NCI-H748 treated with DMSO at 0.1 percent for 48 hours (cell line): ENCODE measurements at places on chromosomes 6 and 20.

DNA sequence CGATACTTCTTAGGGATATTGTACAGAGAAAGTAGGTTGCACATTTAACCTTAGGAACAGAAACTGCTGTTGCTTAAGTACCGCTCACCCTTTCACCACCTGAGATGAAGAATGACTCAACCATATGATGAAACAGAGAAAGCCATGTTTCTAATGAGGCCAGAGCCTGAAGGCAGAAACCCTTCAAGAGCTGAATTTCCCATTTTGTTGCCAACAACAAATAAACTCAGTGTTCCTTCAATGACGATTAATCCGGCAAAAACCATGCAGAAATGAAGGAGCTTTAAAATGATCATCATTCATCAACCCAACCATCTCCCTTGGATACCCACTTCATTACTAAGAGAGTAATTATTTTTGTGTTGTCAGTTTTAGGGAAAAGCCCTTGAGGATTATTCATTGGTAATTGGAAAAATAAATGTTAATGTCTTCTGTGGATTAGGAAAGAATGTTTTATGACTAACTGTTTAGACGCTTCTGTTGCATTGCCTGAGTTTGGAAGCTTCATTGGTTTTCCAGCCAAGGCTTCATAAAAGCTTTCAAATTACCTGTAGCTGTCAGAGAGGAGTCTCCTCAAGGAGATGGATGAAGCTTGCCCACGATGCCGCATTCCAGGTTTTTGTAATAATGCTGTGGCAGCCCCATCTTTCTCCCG lies 112.1 kb upstream of the IYD start:
- no peak for DNase-seq

DNA sequence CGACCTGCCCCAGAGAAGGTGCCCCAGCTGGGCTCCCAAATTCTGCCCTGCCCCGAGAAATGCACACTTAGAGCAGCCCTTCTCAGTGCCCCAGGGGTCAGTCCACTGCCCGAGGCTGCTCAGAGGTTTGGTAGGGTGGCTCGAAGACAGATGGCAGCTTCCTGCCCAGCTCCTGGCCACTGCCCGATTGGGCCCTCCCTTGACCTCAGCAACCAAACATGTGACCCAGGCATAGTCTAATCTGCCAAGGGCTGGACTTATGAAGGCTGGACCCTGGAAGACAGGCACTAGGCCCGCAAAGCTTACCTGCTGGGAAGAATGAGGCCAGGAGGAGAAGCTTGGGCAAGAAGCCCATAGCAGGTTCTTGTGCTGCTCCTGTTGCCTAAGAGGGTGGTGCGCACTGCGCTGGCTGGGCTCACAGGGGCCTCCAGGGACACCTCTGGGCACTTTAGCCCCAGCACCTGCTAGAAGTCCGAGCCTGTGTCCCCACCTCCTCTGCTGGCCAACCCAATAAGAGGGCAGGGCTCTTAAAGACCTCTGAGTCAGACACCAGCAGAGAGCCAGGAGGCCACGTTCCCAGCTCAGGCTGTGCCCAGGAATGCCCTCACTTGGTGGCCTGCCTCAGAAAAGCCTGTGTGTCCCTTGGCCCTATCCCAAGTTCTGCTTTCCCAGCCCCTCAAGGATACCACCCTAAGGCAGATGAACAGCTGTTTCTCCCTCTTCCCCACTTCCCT lies 5.5 kb downstream of the SIGLEC1 start:
- DNase-seq = no peak

DNA sequence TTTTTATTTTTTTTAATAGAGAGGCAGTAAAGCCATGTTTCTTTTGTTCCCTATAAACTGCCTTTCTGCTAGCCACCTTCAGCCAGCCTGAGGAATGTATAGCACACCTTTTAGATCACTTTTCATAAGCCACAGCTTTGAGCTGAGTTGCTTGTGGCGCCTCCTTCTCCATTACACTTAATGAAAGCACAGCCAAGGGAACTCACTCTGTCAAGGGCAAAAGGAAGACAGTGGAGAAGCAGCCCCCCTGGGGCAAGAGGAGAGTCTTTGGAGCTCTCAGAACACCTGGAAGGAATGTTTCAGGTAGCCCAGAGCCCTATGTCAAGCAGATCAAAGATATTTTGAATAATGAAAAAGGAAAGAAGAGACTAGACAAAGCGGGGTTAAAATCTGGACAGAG lies 235.1 kb downstream of the CLIC5 start:
- DNase-seq = no peak

DNA sequence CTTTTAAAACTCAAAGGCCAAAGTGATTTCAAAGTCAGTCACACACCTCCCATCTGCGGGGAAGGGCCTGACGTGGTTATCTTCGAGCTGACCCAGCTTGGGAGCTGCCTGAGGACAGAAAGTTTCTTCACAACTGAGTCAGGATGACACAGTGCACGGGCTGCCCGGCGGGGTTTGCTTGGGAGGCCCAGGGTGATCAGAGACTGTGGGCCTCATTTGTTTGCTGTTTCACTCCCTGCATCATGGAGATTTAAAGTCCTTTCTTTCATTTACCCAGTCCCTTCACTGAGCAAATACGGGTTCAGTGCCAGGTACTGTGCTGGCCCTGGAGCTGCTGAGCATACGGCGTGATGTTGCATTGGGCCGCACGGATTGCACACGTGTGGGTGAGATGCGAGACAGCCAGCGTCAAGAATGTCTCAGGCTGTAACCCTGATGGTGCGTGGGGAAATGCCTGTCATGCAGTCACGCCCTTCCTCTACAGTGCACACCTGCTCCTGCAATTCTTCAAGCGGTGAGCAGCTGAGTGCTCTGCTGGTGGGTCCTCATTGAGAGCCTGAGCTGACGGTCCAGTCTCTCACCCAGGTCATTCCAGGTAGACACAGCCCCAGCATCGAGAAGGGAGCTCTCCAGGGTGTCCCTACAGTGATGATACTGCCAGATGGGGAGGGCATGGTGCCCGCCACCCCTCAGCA lies 82.7 kb upstream of the PMEPA1 start:
- no peak for DNase-seq

DNA sequence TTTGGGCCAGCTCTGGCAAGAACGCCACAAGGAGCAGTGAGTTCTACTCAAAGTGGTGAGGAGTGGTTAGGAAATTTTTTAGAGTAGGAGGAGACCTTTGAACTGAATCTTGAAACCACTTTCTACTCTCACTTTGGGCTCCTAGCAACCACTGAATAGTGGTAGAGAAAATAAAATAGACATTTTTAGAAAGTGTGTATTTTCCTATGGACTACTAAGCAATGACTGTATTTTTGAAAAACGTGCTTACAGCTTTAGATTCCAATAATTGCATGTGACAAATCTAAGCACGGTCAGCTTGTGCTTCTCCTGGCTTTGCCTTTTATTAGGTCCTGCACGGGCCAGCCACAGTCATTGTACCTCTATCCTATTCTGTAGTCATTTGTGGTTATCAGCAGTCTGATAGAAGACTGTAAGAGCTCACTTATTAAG lies 8.7 kb upstream of the IFNGR1 start:
- DNase-seq = no peak

DNA sequence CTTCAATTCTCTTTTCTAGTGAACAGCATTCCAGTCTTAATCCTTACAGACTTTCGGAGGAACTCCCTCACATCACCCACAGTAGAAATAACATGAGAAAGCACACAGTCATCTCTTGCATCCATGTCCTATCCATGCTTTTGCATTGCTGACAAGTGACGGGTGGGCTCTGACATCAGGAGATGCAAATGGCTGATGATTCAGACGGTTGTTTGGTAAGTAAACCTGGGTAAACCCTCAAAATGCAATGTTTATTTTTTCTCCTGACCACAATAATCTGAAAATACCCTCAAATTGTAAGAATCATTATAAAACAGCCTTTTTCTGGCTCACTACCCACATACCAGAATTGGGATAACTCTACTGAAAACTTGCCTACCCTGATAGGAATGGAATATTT lies 792.0 kb downstream of the MAFB start:
- no peak for DNase-seq

DNA sequence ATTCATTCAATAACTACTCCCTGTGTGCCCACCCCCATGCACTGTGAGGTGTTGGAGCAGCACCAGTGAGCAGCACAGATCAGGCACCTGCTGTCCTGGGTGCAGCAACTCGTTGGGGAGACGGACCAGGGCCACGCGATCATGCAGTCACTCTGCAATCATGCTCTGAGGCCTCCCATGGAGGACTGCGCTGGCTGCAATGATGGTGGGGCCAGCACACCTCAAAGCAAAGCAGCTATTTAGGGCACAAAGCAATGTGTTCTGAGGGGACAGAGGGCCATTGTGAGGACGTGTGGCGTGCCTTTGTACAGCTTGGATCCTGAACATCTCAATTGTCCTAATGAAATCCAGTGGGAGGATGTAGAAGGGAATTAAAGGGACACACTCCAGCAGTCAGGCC lies 41.0 kb upstream of the MPC1 start:
- no peak for DNase-seq

DNA sequence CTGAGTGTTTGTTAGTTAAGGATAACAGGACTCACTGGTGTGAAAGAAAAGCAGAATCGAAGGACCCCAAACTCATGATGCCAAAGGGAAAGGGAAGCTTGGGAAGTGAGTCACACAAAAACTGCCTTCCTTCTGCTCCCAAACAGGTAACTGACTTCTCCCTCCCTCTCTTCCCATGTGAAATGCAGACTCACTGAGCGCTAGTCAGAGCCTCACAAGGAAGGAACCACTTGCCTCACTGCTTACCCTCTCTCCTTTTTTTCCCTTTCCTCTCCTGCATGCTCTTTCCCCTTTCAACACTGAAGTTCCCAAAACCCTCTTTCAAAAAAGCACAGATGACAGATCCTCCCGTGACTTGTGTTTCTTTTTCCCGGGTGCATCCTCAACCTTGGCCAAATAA lies 56.4 kb downstream of the LYRM4 start:
- DNase-seq = no peak
